HT1080 (cell line): ENCODE measurements at places on chromosomes 2 and 18.
A peak's percentile ranks its signal among the peaks of the same experiment; 100 is the strongest.

DNA sequence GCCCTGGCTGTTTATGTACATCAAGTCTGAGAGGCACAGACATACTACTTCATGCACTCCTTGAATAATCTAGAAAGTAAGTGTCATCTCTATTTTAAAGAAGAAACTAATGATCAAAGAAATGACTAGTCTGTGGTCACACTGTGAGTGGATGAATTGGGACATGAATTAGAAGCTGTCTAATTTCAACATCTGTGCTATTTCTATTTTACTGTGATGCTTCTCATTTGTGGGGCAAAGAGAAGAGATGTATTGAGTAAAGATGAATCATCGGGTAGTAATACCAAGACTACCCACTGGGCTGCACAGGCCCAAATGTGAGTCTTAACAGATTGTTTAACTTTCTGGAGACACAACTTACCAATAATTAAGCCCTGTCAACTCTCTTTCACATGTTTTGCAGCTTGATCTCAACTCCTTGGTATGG lies 42.4 kb upstream of the MTIF2 start:
- peak; percentile 62 for DNase-seq

- no peak for DNase-seq
Observed at GRCh38 chr2:122596598-122596997, 841.1 kb downstream of the TSN start.

GRCh38 chr2:128064353-128064752 lies 26.6 kb upstream of the UGGT1 start:
- no peak for DNase-seq

- DNase-seq: no peak
Observed at GRCh38 chr2:227451655-227451992, 20.3 kb upstream of the AGFG1 start.

- DNase-seq: no peak
Observed at GRCh38 chr2:168604252-168604651, 148.2 kb downstream of the CERS6 start.

DNA sequence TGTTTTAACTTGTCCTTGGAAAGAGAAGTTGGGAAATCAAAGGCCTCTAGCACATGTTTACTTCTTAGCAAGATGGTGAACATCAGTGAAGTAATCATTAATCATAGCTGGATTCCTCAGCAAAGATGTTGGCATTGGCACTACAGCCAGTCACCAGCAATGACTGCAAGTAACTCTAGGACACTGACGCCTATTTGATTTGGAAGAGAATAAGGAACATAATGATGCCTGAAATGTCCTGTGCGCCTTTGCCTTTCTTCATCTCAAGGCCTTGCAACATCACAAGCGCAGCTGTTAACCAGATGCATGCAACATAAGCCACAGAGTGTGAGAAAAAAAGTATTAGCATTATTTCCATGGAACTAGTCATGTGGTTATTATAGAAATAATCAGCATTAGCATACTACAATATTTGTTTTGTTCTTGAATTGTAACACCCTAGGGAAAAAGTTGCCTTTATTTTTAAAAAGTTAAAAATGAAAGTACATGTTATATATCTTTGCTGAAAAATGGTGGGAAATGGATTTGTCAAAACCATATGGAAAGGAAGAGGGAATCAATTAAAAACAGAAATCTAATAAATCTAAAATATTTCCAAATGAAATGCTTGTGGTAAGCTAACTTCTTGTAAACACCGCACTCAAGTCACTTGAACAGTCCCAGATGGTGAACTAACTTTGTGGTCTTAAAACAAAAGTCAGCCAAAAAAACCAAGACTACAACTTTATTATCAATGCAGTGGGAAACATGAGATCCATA lies 55.6 kb downstream of the THADA start:
- DNase-seq: peak; percentile 12

DNA sequence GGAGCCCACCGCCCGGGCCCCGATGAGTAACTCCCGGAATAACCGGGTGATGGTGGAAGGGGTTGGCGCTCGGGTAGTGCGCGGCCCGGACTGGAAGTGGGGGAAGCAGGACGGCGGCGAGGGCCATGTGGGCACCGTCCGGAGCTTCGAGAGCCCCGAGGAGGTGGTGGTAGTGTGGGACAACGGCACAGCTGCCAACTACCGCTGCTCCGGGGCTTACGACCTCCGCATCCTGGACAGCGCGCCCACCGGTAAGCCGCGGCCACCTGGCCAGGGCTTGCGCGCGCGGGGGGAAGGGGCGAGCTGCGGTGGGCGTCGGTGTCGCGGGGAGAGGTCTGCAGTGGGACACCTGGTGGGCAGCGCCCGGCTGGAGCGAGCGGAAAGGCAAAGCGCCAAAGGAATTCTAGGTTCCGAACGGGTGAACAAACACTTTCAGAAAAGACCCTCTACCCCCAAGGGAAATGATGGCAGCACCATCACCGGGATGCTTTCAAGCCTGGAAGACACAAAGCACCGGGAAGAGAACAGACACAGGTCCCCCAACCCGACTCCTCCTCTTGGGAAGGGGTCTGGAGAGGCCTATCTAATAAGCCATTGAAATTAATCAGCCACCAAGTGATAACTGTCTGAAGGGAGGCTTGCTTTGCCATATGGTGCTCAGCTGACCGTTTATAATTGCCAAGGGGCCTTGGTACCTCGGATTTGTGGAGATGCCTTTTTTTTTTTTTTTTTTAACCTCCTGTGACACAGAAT lies 1.1 kb downstream of the MIB1 start:
- DNase-seq: peak; percentile 29

- no peak for DNase-seq
Observed at GRCh38 chr18:9468998-9469397, 6.3 kb upstream of the RALBP1 start.

GRCh38 chr2:105417857-105418436 lies 19.1 kb upstream of the FHL2 start:
- DNase-seq: peak; percentile 79

- no peak for DNase-seq
Observed at GRCh38 chr2:240458900-240459391, 23.5 kb downstream of the GPC1 start.

GRCh38 chr18:9779630-9780029 lies 71.5 kb downstream of the RAB31 start:
- peak; percentile 13 for DNase-seq

DNA sequence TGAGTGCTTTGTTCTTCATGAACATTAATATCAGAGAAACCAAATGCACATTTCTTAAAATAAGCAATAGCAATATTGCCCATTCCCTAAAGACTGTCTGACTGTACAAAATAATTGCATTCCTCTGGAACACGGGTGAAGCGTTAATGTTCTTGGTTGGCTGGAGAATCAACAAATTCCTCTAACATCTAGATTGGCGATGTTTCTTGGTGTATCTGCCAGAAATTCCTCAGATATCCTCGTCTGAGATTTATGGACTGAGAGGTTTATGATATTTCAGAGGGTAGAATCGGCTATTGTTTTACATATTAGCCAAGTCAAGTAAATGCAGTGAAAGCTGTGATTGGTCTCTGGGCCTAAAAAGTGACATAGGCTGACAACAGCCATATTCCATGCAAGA lies 27.1 kb upstream of the SPTBN1 start:
- DNase-seq: no peak

DNA sequence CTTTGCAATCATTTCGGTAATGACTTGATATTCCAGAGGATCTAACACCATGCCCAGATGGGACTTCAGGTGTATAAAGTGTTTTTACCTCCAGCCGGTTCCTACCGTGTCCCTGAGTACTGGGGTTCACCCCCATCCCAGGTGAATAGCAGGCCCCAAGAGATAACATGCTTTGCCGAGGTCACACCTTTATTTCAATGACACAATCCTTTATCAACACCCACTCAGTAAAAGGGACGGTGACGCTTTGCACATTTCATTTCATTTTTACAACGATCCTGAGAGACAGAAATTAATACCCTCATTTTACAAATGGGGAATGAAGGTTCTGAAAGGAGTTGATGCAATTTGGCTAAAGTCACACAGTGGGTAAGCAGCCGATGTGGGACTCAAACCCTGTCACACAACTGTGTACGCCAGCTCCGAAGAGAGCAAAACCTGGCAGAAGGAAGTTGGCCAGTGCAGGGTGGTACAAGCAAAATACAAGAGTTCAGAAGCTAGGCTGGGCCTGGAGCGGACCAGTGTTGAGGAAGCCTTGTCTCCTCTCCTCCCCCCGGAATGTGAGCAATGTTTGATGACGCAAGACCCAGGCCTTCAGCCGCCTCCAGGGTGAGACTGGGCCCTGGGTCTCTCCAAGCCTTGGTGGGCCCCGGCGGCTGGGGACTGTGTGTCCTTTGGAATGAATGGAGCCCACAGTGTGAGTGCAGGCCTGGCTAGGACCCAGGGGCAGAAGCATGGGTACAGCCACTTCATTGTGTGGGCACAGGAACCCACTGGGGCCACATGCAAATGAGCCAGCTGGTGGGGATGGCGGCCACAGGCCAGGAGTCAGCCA lies 139.6 kb upstream of the MYCN start:
- peak; percentile 6 for DNase-seq

- DNase-seq: no peak
Observed at GRCh38 chr2:26646986-26647672, 6.0 kb upstream of the CIB4 start.

- no peak for DNase-seq
Observed at GRCh38 chr2:22902662-22903165, 482.3 kb upstream of the KLHL29 start.

- no peak for DNase-seq
Observed at GRCh38 chr2:107132070-107132469, 246.1 kb upstream of the ST6GAL2 start.

GRCh38 chr2:98781822-98782221 lies 50.9 kb upstream of the MGAT4A start:
- DNase-seq: no peak

- no peak for DNase-seq
Observed at GRCh38 chr18:76212960-76213359, 282.1 kb downstream of the ZNF516 start.

- DNase-seq: no peak
Observed at GRCh38 chr2:47094511-47095142, 60.5 kb downstream of the STPG4 start.

GRCh38 chr2:224573724-224574123 lies 11.4 kb downstream of the CUL3 start:
- no peak for DNase-seq
